IPS-NIHi11 (cell line): ENCODE measurements at places on chromosomes 3 and 15.

- no peak for DNase-seq
These were observed 13.0 kb downstream of the PLD1 start for GRCh38 chr3:171797265-171797679.

- DNase-seq: no peak
These were observed 15.3 kb upstream of the RTP4 start for GRCh38 chr3:187352581-187353575.

GRCh38 chr3:24519368-24520100, 24.9 kb upstream of the THRB start:
- DNase-seq: peak; percentile 77

DNA sequence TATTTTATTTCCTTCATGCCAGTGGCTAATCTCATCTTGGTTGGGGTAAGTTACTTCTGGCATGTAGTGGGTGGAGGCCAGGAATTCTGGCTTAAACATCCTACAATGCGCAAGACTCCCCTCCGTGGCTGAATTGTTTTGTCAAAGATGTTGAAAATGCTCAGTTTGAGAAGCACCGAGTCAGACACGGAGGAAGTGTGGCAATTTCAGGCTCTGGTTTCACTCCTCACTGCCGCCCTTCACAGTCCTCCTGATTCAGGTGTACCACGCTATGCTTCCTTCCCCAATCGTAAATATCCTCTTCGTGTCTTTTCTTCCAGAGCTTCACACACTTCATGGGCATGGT, 150.7 kb downstream of the OPA1 start:
- DNase-seq: no peak

DNA sequence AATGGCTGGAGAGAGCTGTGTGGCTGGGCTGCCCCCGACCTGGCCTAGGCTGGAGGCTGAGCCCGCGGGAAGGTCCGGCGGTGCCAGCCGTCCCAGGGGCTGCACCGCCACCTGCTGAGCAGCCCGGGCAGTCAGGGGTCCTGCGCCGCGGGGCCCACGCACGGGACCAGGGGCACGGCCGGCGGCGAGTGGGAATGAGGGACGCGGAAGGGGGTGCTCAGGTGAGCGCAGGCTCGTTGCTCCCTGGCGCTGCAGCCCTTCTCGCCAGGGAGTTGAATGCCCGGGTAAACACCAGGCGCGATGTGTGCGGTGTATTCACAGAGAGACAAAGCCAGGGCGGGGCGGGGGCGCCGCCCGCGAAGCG, 666 bp upstream of the SEMA3F start:
- DNase-seq: peak; percentile 68

GRCh38 chr15:80550219-80550907, 144.7 kb upstream of the ABHD17C start:
- DNase-seq: no peak

GRCh38 chr3:42013691-42014457, 52.0 kb upstream of the ULK4 start:
- DNase-seq: peak; percentile 69

DNA sequence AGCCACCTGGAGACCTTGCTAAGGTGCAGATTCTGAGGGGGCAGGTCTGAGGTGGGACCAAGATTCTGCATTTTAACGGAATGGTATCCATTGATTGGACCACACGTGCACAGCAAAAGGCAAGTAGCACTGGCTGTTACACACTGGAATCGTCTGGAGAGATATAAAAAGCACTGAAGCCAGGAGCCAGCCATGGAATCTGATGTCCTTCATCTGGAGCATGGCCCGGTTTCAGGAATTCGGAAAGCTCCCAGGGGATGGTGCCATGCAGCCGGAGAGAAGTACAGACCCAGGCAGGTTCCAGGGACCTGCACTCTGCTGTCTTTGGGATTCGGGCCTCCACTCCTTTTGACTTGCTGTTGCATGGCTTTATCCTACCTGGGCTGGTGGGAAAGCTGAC, 28.8 kb upstream of the PRR20G start:
- DNase-seq: no peak

GRCh38 chr15:87167706-87168105, 1088.0 kb downstream of the AGBL1 start:
- no peak for DNase-seq

DNA sequence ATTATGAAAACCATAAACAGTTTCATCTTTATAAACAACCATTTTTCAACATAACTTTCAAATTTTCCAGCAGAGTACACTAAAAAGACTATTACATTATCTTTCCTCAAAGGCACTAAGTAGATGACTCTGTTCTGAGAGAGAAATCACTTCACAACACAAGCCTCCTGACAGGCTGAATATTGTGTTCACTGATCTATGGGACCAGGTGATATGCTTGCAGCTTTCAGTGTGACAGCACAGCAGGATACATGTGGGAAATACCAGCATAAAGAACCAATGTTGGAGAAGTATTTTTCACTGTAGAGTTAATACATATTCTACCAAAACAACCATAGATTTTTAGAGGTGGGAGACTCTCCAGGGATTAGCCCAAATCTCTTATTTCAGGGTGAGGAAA, 350.6 kb downstream of the PLCL2 start:
- DNase-seq: no peak

GRCh38 chr15:60001610-60002527, 2.2 kb upstream of the FOXB1 start:
- no peak for DNase-seq

DNA sequence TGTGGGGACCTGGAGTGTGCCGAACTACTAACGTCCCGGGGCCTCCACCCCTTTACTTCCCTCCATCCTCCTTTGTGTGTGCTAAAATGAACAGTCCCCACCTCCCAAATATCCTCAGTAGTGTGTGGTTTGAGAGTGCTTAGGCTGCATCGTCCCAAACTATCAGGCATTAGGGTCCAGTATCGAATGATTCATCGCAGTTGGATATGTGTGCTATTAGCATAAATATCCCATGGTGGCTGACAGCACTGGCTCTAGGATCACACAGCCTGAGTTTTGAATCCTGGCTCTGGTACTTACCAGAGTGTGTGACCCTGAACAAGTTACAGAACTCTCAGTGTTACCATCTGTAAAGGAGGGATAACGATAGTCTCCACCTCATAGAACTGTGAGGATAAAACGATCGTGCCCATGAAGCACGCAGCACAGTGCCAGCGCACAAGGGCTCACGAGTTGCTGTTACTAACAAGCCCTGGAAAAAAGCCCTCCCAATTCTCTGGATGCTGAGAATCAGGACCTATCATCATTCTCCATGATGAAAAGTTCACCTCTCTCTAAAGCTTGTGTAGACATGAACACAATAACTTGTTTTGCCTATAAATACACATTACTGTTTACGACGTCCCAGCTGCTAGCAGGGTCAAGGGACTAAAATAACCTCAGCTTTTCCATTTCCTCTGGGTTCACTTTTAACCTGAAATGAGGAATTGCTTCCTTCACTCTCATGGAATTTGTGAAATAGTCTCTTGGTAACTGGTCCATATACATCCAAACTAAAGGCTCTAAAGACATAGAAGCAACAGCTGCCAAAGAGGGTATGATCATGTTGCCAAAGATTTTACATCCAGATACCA, 51.0 kb downstream of the VGLL4 start:
- DNase-seq: no peak

- DNase-seq: peak; percentile 61
These were observed 60.9 kb downstream of the TGFBR2 start for GRCh38 chr3:30667280-30667651.

GRCh38 chr15:52483707-52484106, 45.0 kb downstream of the MYO5A start:
- DNase-seq: no peak

DNA sequence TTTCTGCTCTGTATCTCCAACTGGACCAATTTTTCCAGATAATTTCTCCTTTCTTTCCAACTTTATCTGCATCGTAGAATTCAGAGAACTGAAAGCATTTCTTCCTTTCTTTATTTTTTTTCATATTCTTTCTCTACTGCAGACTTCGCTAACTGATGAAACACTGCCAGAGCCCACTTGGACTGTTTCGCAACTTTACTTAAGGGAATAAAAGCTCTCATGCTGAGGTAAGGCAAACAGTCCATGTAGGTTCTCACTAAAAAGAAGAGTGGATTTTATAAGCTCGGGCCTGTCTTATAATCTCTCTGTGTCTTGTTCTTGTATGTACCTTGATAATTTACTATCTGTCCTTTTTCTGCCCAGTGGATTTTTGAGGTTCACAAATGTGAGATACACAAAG, 163.5 kb downstream of the CNTN4 start:
- no peak for DNase-seq

- DNase-seq: peak; percentile 88
These were observed 17.2 kb upstream of the GNB5 start for GRCh38 chr15:52208306-52208946.

DNA sequence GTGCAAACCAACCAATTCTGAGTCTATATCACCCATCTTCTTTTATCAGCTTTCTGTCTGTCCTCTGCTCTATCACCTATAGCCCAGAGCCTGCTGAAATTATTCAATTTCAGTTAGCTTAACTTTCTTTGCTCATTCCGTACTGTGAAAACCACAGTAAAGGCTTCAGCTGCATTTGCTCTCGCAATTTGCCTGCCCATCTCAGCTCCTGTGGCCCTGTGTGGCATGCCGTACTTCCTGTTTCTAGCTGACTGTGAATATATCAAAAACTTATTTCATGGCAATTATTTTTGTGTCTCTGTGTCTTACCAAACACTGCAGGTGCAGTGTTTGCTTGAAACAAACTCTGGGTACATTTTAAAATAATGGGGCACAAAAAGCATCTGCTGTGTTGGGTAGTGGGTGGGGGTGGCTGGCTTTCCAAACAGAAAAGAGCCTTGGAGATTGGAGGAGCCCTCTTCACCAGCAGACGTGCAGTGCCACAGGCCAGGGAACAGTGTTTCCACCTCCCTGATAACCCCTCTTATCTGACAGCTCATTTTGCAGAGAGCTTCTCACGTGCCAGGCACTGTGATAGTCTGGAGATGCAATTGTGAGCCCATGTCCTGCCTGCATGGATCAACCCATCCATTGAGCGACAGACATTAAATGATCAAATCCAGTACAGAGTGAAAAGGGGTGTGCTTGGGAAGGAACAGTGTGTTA, 45.2 kb downstream of the GASK1A start:
- no peak for DNase-seq

DNA sequence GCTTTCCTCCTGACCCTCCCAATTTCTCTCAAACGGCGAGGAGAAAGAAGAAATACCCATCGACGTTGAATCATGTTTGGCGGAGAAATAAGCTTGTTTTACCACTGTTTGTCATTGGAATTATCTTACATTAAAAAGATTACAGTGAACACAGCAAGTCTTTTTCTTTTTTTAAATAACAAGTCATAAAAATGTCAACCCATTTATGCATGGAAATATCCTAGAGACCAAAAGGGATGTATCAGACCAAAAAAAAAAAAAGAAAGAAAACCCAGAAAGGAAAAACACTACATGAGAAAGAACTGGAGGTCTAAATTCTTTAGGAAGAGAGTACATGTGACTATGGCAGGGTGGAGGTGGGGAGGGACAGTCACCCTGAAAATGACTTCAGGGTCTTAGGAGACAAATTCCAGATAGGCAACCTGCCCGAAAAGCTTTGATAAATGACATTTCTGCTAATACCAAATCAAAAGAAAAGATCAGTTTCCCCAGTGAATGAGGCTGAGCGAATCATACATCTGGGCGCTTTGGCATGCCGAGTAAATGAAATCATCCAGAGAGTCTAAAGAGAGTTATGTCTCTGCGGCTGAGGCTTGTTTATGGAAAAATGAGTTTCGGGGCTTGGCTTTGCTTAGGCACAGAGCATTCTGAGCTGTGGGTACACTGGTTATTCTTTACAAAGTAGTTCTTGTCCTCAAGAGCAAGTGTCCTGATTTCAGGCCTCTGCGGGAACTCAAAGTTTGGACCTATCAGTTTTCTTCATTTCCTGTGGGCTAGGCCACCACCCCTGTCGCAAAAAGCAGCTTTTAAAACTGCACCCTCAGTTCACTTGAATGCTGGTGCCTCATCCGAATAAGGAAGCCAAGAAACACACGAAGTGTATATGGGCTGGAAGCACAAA, 110.1 kb upstream of the TGFBR2 start:
- DNase-seq: no peak

GRCh38 chr3:77053795-77054194, 13.9 kb downstream of the ROBO2 start:
- no peak for DNase-seq

DNA sequence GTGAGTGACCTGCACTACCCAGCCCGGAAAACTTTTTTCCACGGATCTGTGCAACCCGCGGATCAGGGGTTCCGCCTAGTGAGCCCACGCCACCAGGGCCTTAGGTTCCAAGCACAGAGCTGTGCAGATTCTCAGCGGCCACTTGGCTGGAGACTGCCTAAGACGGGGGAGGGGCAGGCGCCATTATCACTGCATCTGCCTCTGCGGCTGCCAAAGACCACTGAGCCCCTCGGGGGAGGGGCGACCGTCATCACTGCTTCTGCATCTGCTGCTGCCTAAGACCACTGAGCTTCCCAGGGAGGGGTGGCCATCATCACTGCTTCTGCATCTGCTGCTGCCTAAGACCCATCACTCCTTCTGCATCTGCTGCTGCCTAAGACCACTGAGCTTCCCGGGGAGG, 460.2 kb downstream of the OCA2 start:
- peak; percentile 26 for DNase-seq

- DNase-seq: no peak
These were observed 98.7 kb downstream of the VPS8 start for GRCh38 chr3:184910664-184911063.

DNA sequence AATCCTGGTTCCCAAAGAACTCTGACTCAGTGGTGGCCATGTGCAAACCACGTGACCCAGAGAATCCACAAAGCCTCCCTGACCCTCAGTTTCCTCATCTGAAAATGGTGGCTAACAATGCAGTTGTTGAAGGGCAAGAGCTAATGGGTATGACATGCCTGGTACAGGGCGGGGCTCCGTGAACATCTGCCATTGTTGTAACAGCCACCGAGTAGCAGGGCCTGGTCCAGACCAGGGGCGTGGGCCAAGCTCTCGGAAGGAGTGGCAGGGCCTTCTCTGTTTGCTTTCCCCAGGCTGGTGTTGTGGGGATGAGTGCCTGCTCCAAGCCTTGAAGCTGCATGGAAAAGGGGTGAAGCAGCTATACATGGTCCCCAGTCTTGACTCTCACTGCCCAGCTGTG, 13.4 kb downstream of the MAPKAPK3 start:
- no peak for DNase-seq

DNA sequence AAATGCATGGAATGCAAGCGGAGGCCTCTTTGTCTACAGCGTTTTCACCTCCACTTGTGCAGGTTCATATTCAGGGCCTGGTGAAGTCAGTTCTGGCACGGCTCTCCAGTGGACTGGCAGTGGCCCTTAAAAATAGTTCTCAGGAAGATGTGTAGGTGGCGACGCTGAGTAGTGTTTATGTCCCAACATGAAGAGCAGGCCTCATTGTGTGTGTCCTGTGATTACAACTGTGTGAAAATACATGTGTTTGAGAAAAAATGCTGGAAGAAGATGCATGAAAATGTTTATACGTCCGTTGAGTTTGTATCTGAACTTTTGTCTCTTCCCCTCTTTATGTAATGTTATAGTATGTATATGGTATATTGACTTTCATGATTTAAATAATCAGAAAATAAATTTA, 7.2 kb downstream of the LIPC start:
- DNase-seq: peak; percentile 62

DNA sequence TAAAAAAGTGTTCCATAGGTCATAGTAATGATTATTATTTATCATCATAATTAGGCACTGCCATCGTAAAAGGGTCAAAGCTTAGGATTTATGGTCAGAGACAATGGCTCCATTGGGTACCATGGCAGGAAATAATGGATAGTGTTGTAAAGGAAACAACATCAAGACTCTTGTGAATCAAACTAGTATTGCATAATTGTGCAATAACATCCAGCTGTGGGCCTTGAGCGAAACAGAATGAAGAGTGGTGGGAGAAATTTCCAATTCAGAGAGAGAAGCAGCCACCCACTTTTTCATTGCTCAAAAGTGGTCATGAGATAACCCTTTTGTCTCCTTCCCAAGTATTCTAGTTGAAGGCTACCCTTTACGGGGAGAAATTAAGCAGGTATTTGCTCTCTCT, 61.7 kb downstream of the ALDH1A2 start:
- no peak for DNase-seq
